ENCODE measurements at places on chromosomes 6 and 20. TPM values are rescaled to one million over a fixed set of nuclear protein-coding genes. Genes with fewer than 3 reads are reported as not detected.

The KIF25 gene
- polyA plus RNA-seq: 0.34 TPM

The PHF1 gene
- polyA plus RNA-seq: 84.3 TPM

The SOX4 gene
- 141 TPM for polyA plus RNA-seq

The DNAAF9 gene
- polyA plus RNA-seq: 35.9 TPM

The SSTR4 gene
- polyA plus RNA-seq: not detected

The BCL2L1 gene
- polyA plus RNA-seq: 71.6 TPM

The SLC17A1 gene
- polyA plus RNA-seq: 13.7 TPM

The GABRR1 gene
- 2.8 TPM for polyA plus RNA-seq

The MPIG6B gene
- 1.7 TPM for polyA plus RNA-seq

The MYBL2 gene
- 24.6 TPM for polyA plus RNA-seq

The APCDD1L gene
- 16.0 TPM for polyA plus RNA-seq

The GHRH gene
- polyA plus RNA-seq: not detected

The SLC17A2 gene
- polyA plus RNA-seq: 0.58 TPM

DNA sequence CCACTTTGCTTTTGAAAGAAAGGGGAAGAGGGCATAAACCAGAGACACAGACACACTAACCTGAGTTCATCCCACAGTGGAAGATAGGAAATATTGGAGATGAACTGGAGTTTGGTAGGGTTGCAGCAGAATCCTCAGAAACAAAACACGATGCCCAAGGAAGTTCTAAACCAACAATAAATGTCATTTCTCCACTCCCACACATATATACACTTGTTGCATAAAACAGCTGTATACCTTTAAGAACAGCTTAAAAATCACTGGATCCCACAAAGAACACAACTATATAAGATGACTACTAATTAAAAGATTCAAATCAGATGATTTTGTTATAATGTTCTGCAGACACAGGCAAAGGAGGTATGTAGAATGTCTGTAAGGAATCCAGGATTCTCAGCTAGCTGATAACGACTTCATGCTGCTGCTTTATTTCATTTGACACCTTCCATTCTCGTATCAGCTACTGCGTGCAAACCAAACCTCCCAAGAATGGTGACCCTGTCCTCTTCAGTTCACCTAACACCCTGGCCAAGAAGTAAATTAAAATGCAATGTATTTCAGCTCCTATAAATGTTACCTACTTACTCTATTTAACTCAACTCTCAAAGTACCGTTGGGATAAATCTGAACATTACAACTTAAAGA is 14.3 kb downstream of the KIF13A start:
- DNase-seq: no peak

GRCh38 chr6:156780102-156780641 is 3.0 kb downstream of the ARID1B start:
- DNase-seq: no peak

DNA sequence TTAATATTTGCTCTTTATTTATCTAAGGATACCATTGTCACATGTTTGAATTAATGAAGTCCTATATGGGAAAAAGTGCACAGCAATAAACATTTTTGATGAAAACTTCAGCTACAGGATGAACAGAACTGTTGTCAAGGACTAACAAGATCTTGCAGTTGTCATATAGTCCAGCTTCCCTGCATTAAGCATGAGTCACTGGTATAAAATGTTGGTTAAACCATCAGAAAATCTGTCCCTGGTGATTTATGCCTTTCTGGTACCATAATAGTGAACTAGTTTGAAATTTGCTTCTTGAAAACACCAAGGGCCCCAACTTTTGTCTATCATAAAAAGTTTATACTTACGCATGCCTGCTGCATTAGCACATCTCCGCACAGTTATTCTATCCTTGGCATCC is 60.4 kb upstream of the RSPO3 start:
- no peak for DNase-seq

GRCh38 chr6:35238843-35239289 is 20.7 kb upstream of the ZNF76 start:
- no peak for DNase-seq

- no peak for DNase-seq
These were observed 69.9 kb downstream of the OLIG3 start for GRCh38 chr6:137424251-137424650.

DNA sequence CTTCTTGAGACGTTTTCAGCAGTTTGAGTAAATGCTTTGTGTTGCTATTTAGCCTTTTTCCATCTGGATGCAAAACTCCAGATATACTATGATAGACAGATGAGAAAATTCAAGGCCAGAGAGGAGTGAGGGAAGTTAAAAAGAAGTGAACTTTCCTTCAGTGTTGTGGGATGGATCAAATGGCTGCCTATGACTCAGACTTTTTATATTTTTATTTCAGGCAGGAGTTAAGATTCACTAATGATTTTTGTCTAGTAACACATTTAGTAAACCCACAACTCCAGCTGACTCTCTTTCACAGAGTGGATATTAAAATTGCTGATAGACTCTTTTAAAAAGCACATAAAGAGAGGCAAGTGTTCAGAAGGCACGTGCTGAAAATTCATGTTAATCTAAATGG is 23.2 kb upstream of the PTCHD4 start:
- DNase-seq: no peak

DNA sequence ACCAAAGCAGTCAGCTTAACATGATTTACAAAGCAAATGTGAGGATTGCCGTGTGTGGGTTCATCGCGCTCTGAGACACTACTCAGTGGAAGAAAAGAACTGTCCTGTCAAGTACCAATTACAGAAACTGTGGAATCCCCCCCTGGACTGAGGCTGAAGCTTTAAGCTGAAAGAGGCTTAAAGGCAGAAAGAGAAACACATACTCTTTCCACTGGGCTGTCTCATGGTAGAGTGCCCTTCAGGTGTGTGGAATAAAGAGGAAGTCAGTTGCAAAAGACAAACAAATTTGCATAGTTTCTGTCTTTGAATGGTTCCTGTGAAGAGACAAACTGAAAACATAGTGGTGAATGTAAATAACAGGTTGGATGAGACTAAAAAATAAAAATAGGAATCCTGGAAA is 560.4 kb upstream of the SYNCRIP start:
- DNase-seq: no peak

DNA sequence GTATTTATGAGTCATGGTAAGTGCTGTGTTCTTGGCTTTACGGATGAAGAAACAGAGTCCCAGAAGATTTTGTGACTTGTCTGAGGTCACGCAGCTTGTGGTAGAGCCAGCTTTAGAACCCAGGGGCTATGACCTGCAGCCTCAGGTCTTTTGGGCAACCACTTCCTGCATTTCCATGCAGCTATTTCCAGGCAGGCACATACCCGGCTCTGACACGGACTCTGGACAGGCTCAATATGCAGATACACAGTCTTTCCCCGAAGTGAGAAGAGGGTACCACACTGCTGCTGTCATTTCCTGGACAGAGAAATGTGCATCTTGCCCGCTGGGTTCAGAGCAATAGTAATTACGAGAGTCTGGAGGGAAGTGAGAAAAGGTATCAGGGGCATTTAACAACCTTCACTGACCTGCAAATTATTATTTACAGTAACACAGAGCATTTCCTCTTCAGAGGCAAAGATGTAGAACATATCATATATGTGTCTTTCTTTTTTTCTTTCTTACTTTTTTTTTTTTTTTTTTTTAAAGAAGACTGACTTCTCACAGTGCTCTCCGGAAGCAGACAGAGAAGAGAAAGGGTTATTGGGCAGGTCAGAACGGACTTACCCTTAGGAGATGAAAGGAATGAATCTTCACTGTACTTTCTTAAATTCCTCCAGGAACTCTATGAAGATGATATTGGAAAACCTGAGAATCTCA is 185.1 kb downstream of the CLIC5 start:
- no peak for DNase-seq

DNA sequence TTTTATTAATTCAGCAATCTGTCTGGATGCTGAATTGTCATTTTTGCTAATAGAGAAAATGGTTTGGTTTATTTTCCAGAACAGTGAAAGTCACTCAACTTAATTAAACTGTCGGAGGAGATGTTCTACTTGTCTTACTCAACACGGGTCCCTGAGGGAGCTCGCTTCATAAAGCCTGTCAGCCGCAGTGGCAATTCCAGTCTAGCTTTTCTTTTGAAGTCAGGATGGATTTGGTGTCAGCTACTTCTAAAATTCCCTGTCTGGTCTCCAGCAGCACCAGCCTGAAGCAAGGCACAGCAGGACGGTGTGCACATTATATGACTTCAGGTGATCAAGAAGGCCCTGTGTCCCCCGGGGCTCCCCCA is 261.5 kb downstream of the SLC24A3 start:
- DNase-seq: no peak

GRCh38 chr6:56435326-56435725 is 187.9 kb upstream of the COL21A1 start:
- no peak for DNase-seq

- DNase-seq: no peak
These were observed 39.3 kb upstream of the SMLR1 start for GRCh38 chr6:130787726-130788500.

- no peak for DNase-seq
These were observed at the start of gene ATXN1 for GRCh38 chr6:16760516-16761470. Gene ATXN1 (minus strand): TSS chr6:16761460.

- no peak for DNase-seq
These were observed 67.1 kb upstream of the MYLIP start for GRCh38 chr6:16061818-16062217.

DNA sequence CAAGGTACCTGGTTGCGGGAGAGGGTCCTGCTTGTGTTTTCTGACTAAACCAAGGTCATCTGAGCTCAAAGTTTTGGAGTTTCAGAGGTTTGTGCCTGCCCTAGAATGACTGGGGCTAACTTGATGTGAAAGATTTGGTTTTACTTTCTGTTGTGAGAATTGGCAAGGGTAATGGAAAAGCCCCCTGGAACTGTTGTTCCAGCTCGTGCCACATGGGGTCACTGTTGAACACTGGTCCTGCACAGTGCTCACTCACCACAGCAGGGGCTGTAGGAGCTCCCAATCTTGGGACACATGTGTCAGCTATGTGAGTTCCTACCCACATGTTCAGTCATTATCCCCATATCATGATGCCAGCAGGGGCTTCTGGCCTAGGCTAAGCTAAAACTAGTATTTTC is 6.5 kb downstream of the TGM6 start:
- DNase-seq: no peak

- no peak for DNase-seq
These were observed 258.7 kb downstream of the LRFN2 start for GRCh38 chr6:40328386-40328985.

GRCh38 chr6:69818223-69818930 is 21.6 kb upstream of the LMBRD1 start:
- no peak for DNase-seq

GRCh38 chr6:9933677-9934076 is 481.2 kb downstream of the TFAP2A start:
- no peak for DNase-seq

GRCh38 chr6:35410131-35410530 is 42.0 kb upstream of the FANCE start:
- DNase-seq: no peak

GRCh38 chr6:163688739-163689362 is 274.3 kb downstream of the QKI start:
- DNase-seq: no peak

- DNase-seq: no peak
These were observed 11.8 kb downstream of the COL9A3 start for GRCh38 chr20:62828511-62829230.

GRCh38 chr6:129543981-129544380 is 166.0 kb downstream of the ARHGAP18 start:
- DNase-seq: no peak

- no peak for DNase-seq
These were observed 10.9 kb downstream of the HIVEP1 start for GRCh38 chr6:12022953-12023388.

- DNase-seq: no peak
These were observed 53.9 kb upstream of the SCML4 start for GRCh38 chr6:107877968-107878367.

DNA sequence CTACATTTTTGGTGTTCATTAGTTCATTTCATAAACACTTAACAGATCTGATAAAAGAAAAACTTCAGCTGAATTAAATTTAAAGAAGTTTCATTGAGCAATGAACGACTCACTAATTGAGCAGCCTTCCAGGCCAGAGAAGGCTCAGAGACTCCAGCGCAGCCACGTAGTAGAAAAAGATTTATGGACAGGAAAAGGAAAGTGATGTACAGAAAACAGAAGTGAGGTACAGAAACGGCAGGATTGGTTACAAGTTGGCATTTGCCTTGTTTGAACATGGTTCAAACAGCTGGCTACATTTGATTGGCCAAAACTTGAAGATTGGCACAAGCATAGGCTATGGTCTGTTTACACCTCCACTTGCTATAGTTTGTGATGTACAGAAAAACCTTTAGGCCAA is 166.3 kb upstream of the DTNBP1 start:
- no peak for DNase-seq

GRCh38 chr20:50551288-50551687 is 41.1 kb downstream of the PTPN1 start:
- DNase-seq: no peak

DNA sequence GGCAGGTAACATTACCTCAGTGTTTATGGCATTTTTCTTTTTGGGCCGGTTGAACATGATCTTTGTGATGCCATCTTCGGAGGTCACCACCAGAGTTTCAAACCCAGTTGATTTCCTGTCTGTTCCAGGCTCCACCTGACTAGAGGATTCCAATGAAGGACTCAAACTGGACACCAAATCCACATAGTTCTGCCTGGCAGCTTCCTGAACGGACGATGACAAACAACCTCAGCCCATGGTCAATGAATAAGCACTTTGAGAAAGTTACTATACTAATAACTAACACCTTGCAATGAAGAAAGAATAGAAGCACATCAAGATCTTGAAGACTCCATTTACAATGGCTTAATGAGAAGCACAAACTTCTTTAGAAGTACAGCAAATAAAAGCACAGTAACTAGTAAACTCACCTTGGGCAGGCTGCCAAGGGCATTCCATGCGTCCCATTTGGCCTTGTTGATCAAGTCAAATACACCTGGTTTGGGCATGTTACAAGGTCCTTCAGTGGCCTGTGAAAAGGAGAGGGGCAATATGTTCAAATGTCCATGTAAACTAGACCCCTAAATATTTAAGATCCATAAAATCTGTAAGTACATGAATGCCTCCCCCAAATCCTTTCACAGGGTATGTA is 4.9 kb downstream of the ECI2 start:
- no peak for DNase-seq

DNA sequence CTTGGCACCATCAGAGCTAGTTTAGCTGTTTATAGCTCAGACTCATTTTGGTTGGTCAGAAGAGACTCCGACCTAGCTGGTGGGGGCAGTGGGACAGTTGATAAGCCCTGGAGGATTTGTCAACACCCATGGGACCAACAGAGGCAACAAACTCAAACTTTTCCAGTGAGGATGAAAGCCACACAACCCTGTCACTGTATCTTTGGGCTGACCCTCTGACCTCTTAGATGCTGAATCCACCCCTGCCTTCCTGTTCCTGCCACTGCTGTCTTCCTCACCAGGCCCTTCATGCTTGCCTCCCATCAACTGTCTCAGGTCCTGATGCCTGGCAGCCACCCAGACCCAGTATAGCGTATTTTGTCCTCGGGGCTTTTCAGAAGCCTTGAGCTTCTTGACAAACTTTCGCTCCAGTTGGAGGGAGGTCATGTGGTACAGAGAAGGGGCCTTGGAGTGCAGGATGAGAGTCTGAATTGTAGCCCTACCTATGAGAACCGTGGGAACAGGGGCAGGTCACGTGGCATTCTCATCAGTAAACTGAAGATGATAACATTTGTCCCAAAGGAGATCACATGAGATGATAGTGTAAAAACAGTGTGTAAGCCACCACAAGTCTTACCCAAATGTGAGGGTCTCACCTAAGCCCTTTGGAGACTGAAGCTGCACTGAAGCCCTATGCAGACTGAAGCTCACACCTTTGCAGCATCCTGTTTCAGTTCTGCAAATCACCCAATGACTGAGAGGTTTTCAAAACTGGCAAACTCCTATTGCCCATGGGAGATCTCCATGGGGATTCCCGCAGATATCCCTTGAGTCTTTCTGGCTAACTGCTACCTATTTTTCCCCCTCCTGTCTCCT is 72.0 kb upstream of the F13A1 start:
- DNase-seq: no peak

Measured in left renal cortex interstitium (tissue), 4 donors.